Natural killer cell (primary cell): ENCODE measurements at places on chromosomes 2 and 18. TPM values are rescaled to one million over a fixed set of nuclear protein-coding genes. Genes with fewer than 3 reads are reported as not detected.

LIMS4 gene
- 0.48 TPM for total RNA-seq

APOB gene
- not detected for total RNA-seq

DNA sequence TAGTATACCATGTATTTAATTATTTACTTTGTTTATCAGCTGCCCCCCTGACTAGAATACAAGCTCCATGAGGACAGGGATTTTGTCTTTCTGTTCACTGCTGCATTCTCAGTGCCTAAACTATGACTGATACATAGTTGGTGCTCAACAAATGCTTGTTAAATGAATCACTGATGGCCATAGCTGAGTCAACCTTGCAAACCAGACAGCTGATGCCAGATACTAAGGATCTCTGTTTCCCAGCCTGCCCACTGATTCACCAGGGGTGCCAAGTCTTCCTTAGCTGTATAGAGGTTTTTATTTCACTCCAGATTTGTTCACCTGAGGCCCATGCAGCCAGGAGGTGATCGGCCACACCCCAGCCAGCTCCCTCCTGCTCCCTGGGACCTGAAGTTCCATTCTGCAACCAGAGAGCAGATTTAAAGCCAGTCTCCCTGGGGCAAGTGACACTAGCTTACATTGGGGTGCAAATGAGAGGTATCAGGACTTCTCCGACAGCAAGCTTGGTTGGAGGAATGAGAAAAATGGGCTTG lies 92.2 kb downstream of the C1QL2 start:
- no peak overlapping the region for H3K4me3 ChIP-seq
- H3K4me1 ChIP-seq, result no peaks in the 10 kb centered on the region
- no peak for DNase-seq
- no peaks in the 10 kb centered on the region for H3K27me3 ChIP-seq

DNA sequence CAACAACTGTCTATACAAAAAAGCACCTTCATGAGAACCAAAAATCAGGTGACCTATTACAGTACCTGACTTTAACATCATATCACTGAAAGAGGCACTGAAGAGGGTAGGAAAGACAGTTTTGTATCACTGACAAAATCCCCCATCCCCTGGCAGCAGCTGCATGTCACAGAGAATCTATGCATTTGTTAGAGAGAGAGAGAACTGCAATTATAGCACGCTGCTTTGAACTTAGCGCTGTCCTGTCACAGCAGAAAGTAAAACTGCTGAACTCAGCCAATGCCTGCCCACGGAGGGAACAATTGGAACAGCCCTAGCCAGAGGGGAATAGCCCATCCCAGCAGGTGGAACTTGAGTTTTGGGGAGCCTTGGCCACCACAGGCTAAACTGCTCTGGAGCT lies 75.1 kb upstream of the NOL4 start:
- DNase-seq, result no peak
- H3K36me3 ChIP-seq, result no peaks in the 10 kb centered on the region
- H3K27ac ChIP-seq, result no peak overlapping the region
- H3K27me3 ChIP-seq, result no peaks in the 10 kb centered on the region

DNA sequence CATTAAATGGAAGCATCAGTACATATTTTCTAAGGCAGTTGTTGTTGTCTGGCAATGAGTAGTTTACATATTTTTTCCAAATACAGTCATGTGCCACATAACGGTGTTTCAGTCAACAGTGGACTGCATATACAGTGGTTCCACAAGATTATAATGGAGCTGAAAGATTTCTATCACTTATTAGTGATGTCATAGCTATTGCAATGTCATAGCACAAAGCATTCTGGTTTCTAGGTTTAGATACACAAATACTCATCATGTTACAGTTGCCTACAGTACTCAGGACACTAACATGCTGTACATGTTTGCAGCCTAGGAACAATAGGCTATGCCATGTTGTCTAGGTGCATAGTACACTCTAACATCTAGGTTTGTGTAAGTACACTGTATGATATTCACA lies 45.0 kb downstream of the RND3 start:
- H3K27ac ChIP-seq, result no peak overlapping the region
- no peaks in the 10 kb centered on the region for H3K27me3 ChIP-seq
- no peaks in the 10 kb centered on the region for H3K4me1 ChIP-seq
- DNase-seq, result no peak
- no peak overlapping the region for H3K4me3 ChIP-seq
- H3K36me3 ChIP-seq, result no peaks in the 10 kb centered on the region
